T-helper 22 cell (primary cell): ENCODE measurements at places on chromosomes 13 and 19.

- no peak for DNase-seq
These were observed 154.4 kb downstream of the EFNB2 start for GRCh38 chr13:106381091-106381490.

DNA sequence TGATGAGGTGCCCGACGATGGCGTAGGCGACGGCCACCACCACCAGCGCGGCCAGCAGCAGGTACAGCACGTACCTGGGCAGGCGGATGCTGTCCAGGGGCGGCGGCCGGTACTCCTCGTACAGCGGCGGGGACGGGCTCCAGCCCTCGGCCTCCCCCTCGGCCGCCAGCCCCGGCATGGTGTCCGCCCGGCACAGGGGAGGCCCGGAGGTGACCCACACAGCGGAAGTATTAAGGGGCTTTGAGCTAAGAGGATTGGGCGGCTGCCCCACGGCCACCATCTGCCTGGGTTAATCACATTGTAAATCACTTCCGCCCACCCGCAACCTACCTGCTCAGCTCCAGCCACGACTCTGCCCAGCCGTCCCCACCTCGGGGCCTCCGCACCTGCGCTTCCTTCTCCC, at the start of gene SMIM44:
Gene SMIM44, minus strand, starts transcription at position 216 of the 403 bp plus-strand sequence. Its CDS starts 38 bp downstream, at position 178.
- no peak for DNase-seq

DNA sequence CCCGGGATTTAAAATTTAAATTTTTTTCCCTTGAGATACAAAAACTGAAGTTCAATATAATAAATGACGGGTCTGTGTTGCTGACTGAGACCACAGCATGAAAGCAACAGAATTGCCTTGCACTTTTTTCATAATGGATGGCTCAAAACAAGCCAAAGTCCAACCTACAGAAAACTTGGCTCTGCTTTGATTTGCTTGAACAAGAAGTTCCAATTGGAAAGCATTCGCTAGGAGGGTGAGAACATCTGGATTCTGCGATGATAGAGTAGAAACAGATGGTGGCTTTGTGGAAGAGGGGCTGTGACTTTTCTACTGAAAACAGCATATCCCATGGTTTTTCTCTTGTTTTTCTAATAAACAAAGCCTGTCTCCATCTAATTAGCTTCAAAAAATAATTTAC, 46.4 kb downstream of the THSD1 start:
- no peak for DNase-seq

DNA sequence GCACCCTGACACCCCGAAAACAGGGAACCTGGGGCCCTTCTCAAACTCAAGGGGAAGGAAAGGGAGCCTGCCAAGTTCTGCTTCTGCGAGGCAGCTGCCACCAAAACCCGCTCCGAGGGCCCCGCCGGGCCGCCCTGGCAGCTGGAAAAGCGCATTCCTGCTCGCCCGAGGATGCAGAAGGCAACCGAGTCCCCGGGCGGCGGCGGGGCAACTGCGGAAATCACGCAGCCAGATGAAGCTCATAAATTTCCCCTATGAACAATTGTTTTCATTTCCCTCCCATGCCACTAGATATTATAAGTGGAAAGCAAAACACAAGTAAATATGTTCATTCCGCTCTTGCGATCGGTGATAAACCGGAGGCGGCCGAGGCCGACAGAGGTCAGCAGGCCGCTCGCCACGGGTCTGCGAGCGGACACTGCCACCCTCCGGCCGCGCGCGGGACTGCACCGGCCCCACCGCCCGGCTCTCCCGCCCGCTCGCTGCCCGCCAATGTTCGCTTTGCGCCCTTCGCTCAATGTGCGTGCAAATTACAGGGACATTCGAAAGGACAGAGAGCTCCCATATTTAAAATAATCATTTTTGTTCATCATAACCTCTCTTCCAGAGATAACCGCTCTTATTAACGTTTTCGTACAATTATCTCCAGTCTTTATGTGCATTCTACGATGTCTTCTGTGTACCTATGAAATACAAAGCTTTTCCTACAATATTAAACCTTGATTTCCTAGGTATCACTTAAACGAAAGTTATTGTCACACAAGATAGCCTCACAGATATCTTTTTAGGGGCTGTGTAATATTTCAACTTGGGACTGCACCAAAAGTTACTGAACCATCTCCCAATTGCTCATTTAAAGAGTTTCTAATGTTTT, 120.8 kb upstream of the ZNF507 start:
- no peak for DNase-seq

DNA sequence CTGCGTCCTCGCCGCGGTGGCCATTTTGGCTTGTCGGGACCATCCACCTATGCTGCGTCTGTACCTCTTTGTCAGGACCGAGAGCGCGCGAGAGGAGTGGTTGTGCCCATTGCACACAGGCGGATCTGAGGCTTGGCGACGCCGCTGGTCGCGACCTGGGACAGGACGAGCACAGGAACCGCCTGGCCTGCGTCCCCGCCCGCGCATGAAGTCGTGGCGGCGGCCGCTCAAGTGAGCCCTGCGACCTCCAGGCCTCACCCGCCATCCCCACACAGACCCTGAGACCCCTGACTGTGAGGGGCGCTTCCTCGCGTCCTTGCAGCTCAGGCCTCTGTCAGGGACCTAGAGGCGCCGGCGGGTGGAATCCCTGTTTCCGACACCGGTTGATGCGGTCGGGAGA, 16.8 kb downstream of the ZNF586 start:
- DNase-seq = no peak

DNA sequence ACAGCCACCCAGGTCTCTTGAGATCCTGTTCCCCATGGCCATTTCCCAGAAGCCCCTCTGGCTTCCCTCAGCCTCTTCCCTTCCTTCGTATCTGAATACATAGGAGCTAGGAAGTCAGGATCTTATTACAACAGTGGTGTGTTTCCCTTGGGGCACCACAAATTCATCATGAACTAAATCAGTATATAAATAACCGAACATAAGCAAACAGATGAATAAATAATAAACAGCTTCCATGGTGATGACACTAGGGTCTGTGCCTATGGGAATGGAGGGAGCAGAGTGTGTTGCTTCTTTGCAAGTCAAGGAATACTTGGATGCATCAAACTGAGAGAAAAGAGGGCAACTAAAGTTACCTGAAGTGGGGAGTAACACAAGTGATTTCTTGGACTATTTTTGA, 527.6 kb downstream of the LMO7 start:
- no peak for DNase-seq

DNA sequence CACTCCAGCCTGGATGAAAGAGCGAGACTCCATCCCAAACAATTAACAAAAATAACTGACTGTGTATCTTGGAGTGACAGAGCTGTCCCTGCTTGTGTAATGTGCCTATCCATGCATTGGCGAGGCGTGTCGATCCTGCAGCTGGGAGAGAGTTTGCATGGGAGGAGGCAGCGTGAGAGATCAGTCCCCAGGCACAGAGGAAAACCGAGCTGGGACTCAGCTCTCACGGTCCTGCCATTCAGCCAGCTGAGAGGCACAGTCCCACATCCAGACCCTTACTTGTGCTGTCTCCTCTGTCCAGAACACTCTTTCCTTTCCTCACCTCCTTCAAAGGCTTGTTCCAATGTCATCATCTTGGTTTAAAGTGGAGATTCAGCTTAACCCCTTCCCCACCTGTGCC, 11.9 kb upstream of the SULT2B1 start:
- no peak for DNase-seq

DNA sequence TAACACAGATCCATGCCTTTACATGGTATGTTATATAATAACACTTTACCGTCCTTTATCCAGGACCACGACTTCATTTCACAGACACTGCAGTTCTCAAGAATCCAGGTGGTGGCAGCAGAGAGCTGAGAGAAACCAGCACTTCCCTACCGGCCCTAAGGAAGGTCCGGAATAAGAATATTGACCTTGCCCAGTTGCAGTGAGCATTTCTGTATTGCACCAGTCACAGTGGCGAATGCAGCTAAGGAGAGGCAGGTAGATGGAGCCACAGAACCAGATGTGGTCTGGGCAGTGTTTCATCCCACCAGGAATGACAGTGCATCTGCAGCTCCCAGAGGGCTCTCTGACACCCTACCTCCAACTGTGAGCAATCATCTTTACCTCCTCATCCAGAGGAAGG, 44.6 kb downstream of the ZNF787 start:
- no peak for DNase-seq

DNA sequence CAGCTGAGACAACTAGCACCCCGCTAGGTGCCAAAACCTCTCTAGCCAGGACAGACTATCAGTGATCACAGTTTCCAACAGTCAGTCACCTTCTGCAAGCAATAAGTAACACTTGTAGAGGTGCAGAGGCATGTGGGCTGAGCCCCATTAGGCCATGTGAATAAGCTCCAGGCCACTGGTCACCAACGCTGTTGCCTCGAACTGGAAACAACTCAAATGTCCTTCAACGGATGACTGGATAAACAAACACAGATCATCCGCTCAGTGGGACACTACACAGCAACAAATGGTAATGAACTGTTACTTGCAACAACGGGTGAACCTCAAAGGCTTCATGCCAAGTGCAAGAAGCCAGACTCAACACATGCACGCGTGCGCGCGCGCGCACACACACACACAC, 27.5 kb upstream of the TMEM160 start:
- DNase-seq = no peak

DNA sequence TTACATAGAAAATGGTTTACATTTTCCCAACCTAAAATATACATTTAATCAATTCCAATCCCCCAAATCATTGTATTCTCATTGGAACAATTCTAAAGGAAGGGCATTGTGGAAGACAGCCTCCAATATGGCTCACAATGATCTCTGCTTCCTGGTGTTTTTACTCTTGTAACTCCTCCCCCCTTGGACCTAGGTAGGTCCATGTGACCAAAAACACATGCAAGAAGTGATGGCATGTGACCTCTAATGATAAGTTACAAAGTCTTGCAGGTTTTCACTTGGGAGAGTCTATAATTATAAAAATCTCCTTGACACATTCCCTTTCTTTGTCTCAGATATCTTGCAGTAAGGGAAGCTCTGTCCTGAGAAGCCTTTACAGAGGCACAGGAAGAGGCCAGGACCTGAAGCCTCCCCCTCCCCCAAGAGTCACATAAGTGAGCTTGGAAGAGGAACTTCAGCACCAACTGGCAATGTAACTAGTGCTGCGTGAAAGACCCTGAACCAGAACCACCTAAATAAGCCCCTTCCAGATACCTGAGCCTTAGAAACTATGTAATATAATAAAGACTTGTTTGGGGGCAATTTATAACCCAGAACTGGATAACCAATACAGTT, 816.2 kb upstream of the ATXN8OS start:
- DNase-seq = no peak

GRCh38 chr19:2375353-2376121, 15.5 kb downstream of the TMPRSS9 start:
- DNase-seq = no peak

- no peak for DNase-seq
These were observed 95.3 kb upstream of the TNFSF11 start for GRCh38 chr13:42478531-42479156.

GRCh38 chr19:41352609-41353465, 885 bp downstream of the TGFB1 start:
- DNase-seq = peak; percentile 63

GRCh38 chr13:47598340-47598911, 402.6 kb downstream of the SUCLA2 start:
- DNase-seq = no peak

GRCh38 chr19:11759805-11760204, 7.0 kb upstream of the ZNF441 start:
- no peak for DNase-seq

DNA sequence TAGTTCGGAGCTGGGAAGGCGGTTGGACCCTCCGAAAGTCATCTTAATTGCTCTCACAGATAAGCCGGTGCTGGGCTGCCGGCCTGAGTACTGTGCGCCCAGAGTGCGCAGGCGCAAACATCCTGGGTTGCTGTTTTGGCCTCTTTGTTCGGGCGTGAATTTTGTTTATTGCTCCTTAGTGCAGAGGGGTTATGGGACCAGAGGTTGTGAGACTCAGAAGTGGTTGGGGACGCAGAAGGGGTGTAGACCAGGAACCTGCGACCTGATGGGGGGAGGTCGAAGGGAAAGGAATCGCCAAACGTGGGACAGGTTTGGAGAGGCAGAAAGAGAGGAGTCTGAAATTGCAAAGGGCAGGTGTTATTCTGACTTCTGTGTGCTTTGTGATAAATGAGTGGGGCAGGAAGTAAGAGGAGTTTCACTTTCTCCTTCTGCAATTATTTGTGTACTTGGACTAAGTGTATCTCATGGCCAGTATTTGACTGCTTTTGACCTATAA, 607 bp upstream of the ZNF566 start:
- DNase-seq = peak; percentile 57

GRCh38 chr19:13507053-13507611, 853 bp upstream of the CACNA1A start:
- no peak for DNase-seq

- DNase-seq = no peak
These were observed 453.7 kb downstream of the GPC6 start for GRCh38 chr13:93680329-93680728.

DNA sequence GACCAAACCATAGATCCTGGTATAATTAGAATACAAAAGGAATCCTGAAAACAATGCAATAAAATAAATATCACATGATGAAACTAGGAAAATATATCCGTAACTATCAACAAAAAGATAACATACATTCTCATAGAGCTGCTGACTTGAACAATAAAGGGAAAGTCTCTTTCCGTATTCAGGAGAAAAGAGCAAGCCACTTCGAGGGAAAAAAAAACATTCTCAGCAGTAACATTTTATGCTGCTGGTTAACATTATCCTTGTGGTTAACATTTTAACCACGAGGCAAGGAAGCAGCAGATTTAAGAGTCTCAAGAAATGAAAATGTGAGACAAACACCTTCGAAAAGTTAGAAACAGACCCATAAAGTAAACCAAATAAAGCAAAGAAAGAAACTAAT, 25.8 kb downstream of the NALCN start:
- DNase-seq = no peak

- no peak for DNase-seq
These were observed 100.6 kb upstream of the FRY start for GRCh38 chr13:31930901-31931522.

- DNase-seq = no peak
These were observed 41.7 kb upstream of the CEACAM20 start for GRCh38 chr19:44570984-44571684.

DNA sequence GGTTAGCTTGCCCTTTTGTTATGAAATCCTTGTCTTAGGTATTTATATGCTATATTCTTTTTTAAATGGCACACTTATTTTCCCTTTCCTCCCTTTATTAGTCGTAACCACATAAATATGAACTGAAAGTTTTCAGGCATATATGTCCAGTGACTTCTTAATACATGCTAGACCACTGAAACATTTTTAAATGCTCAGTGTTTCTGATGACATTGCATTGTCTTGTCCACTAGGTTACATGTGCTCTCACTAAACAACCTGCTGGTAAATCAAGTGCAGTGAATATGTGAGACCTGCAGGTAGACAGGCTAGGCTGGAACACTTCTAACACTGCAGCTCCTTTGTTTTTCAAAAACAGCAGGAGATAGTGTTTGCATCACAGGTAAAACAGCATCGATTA, 332.6 kb upstream of the DACH1 start:
- no peak for DNase-seq
